ENCODE measurements at places on chromosomes 5 and 9.

DNA sequence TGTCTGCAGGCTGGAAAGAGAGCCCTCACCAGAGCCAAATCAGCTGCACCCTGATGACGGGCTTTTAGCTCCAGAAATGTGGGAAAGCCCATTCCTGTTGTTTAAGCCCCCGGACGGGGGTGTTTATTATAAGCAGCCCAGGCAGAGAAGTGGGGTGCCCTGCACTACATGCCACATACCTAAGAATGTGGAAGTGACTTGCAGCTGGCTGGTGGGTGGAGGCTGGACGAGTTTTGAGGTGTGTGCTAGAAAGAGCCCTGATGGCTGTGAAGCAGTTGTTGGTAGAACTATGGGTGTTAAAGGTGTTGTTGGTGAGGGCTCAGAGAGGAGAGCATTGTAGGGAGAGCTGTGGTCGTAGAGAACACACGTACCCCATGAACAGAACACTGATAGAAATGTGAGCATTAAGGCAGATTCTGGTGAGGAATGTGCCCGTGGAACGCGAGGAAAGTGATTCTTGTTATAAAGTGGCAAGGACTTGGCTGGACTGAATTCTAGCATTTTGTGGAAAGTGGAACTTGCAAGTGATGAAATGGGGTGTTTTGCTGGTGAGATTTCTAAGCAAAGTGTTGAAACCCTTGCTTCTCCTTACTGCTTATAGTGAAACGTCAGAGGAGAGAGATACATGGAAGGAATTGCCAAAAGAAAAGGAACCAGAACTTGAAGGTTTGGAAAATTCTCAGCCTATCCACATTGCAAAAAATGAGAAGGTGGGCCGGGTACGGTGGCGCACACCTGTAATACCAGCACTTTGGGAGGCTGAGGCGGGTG lies 38.9 kb downstream of the AHRR start:
- no peak for DNase-seq

- no peak for DNase-seq
These were observed 79.4 kb upstream of the TLE4 start for GRCh38 chr9:79492092-79493009.

DNA sequence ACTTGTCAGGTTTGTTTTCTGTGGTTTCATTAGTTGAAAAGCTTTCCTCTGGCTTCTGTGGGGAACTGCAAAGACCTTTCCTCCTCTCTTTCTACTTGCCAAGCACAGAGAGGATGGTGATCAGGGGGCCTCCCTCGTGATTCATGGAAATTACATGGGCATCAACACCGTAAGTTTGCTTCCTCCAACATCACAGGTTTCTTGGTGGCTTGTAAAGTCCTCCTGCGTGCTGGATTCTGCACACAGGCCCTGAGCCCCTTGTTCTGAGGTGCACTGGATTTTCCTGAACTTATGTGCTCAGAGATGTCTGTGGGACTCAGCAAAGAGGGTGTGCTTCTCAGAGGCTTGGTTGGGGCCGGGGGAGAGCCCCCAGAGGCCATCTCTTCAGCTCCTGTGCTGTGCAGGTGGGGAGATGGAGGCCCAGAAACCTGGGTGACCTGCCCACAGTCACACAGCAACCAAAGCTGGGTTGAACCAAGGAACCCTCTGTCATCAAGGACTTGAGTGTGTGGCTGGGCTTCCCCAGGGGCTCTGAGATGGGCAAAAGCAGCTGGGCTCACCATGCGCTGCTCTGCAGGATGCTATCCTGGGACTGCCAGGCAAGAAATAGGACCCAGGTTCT lies 36.5 kb downstream of the RGS3 start:
- DNase-seq: no peak

- no peak for DNase-seq
These were observed 27.4 kb upstream of the POMT1 start for GRCh38 chr9:131475111-131475955.

GRCh38 chr5:54442271-54442670 lies 13.2 kb upstream of the HSPB3 start:
- DNase-seq: no peak

DNA sequence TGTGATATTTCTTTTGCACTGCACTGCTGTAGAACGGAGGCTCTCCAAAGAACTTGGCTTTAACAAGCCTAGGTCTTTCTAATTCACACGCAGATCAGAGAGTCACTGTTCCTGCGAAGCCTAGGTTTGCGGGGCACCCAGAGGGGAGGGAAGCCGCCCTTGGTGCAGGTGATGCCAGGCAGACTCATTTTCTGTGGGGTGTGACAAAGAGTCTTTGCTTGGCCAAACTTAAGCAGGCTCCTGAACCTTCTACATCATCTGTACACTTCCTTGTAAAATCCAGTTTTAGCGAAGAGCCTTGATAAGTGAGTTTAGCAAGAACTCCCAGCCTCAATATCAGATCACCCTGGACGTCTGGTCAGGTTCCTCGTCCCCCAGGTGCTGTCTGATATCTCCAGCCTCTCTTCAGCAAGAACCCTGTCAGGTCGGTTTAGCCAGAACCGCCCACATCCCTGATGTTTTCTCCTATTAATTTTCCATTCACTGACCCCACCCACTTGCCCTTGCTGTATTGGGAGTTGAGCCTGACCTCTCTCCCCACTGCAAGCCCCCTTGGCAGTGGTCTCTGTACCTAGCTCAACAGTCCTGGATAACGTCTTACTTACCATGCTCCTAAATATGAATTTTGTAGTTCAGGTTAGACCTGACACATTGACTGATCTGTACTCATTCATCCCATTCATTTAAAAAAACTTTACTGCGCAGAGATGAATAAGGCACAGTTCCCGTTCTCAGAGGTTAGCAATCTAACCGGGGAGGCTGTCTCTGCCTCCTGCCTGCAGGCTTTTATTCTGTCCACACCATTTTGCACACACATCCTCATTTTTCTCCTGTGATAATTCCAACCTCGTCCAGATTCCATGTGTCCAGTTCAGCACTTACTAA lies 880 bp upstream of the UBAC1 start:
- DNase-seq: no peak

DNA sequence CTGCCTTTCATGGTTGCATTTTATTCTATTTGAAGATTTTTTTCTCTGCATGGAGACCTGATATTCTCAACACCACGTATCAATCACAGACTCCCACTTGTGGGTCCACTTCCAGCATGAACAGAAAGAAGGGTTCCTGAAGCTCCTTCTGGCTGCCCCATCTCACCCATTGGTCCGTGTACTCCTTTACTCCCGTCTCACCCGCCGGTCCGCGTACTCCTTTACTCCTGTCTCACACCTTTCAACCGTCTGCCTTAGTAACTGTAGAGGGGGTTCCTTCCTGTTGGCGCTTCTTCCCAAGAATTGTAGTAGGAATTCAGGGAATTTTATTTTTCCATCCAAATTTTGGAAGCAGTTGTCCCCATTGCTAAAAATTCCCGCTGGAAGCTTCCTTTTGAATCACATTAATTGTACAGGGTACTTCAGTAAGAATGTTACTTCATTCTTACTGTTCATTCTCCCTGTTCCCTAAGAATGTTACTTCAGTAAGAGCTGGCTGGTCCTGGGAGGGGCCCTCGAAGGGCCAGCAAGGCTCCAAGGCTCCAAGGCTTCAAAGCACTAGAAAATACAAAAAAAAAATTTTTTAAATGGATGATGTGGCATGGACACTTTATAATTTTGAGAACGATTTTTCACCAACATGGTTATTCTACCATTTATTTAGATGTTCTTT lies 3.9 kb upstream of the LPCAT1 start:
- DNase-seq: no peak

DNA sequence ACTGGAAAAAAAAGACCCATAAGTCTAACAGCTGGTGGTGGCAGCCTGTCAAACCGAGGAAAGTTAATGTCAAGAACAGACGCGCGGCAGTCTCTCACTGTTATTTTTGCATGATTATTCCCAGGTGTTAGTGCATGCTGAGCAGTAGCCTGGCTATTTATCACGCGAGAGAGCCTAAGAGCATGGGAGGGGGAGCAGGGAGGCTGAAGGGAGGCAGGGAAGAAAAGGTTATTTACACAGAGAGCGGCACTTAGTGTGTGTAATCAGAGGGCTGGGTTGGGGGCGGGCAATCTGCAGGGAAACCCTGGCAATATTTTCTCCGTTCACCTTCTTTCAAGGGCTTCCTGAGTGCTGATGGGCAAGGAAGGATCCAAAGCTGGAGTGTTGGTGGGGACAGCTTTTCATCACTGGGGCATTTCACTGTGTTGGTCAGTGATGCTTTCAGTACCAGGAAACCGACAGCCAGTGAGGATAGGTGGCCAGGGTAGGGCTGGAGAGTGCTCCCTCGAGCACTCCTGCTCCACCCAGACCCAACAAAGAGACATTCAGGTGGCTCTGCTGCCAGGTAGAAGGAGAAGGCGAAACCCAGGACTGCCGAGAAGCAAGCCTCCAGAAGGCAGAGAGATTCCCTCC lies 39.6 kb downstream of the ZNF608 start:
- DNase-seq: no peak

GRCh38 chr9:87122947-87123685 lies 175.8 kb upstream of the GAS1 start:
- DNase-seq: no peak

GRCh38 chr9:125820100-125820804 lies 73.1 kb downstream of the PBX3 start:
- no peak for DNase-seq

GRCh38 chr5:4625206-4625896 lies 514.8 kb upstream of the ADAMTS16 start:
- no peak for DNase-seq

GRCh38 chr5:118553662-118554061 lies 434.7 kb downstream of the DTWD2 start:
- DNase-seq: no peak

GRCh38 chr9:121459513-121459912 lies 40.1 kb downstream of the GGTA1 start:
- DNase-seq: no peak

GRCh38 chr5:178434016-178434761 lies 156.0 kb downstream of the COL23A1 start:
- DNase-seq: no peak

- DNase-seq: no peak
These were observed 762 bp downstream of the SNCAIP start for GRCh38 chr5:122312591-122313406.

- DNase-seq: no peak
These were observed 303.7 kb upstream of the PAPPA start for GRCh38 chr9:115849679-115850412.

- no peak for DNase-seq
These were observed 464.5 kb upstream of the SMARCA2 start for GRCh38 chr9:1550636-1551035.

GRCh38 chr5:67748165-67748690 lies 467.3 kb upstream of the PIK3R1 start:
- DNase-seq: no peak

DNA sequence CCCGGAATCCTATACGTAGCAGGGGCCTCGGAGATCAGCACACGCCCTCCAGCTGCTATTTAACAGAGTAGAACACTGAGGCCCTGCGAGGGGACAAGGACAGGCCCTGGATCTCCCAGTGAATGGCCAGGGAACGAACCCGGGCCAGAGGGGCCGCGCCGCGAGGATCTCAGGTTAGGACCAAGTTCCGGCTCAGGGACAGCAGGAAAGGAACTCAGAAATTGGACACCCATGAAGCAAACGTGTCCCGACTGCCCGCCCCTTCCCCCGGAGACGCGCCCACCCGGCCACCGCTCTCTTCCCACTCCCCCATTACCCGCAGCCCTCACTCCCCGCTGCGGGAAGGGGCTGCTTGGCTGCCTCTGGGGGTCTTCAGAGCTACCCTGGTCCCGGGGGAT lies 1.0 kb upstream of the FOXE1 start:
- no peak for DNase-seq

DNA sequence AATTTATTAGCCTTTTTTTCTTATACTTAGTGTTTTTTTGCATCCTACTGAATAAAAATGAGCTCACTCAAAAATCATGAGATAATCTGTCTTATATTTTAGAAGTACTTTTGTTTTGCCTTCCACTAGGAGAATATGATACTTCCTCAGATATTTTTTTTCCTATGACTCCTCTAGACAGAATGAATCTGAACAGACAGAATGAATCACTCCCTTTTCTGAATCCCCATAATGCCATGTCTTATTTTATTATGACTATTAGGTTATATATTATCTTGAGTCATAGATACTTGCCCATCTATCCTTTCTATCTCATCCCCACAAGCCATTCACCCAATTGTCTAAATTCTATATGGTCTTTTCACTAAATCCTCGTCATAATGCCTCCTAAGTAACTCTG lies 134.6 kb downstream of the BRINP1 start:
- DNase-seq: no peak

DNA sequence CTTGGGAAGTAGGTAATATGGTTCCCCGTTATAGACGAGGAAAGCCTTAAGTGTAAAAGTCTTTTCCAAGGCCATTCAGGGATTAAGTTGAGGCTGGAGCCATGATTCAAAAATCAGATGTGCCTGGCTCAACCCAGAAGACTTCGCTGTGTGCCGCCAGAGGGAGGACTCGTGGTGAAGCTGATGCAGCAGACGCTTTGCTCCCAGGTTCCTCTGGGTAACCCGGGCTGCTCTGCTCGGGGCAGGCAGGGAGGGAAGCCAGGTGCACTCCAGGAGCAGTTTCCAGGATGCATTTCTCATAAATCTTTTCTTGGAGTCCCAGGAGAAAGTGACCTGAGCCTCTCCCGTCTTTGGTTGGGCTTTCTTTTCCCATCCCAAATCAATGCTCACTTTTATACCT lies 62.9 kb upstream of the ICE1 start:
- no peak for DNase-seq

GRCh38 chr9:28547527-28547926 lies 974.2 kb upstream of the C9orf72 start:
- DNase-seq: no peak

- no peak for DNase-seq
These were observed 872.6 kb downstream of the DTWD2 start for GRCh38 chr5:118115791-118116190.

- no peak for DNase-seq
These were observed 810.3 kb upstream of the ACO1 start for GRCh38 chr9:31574006-31574765.

DNA sequence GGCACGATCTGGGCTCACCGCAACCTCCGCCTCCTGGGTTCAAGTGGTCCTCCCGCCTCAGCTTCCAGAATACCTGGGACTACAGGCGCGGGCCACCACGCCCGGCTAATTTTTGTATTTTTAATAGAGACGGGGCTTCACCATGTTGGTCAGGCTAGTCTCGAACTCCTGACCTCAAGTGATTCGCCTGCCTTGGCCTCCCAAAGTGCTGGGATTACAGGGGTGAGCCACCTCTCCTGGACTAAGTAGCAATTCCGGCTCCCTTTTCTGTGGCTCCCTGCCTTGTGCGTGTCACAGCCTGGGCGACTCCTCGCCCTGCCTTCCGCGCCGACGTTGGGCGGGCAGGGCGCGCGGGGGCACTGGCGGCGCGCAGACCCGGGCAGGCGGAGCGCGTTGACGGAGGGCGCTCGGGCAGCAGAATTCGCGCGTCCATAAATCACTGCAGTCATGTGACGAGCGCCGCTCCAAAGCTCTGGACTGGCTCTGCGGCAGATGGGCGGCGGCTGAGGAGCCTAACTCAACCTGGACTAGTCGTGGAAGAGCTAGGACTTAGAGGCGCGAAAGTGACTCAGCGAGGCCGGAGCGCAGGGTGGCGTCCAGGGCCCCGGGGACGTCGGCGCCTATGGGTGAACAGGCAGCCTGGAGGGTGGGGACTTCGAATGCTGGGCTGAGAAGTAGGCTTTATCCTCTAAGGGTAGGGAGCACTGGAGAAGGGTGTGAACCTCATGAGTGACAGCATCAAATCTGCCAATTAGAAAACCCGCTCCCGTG lies 1.4 kb upstream of the CIZ1 start:
- DNase-seq: no peak

All from T-helper 1 cell (primary cell).